ENCODE measurements at places on chromosomes 3 and 15. TPM values are rescaled to one million over a fixed set of nuclear protein-coding genes. Genes with fewer than 3 reads are reported as not detected.

The SPINK8 gene
- total RNA-seq, result not detected

The ECT2 gene
- 10.0 TPM for total RNA-seq

The VILL gene
- 10.9 TPM for total RNA-seq

The MUC20 gene
- 17.8 TPM for total RNA-seq

The SERINC4 gene
- not detected for total RNA-seq

The DZIP1L gene
- 48.3 TPM for total RNA-seq

The ARNT2 gene
- total RNA-seq, result 16.2 TPM

The VWA5B2 gene
- total RNA-seq, result not detected

The C15orf39 gene
- 26.8 TPM for total RNA-seq

All from aorta (tissue), 5 donors.